ENCODE measurements at places on chromosomes 7 and 10.

- no peak for DNase-seq
Observed at GRCh38 chr10:58796242-58796641, 283.6 kb downstream of the BICC1 start.

DNA sequence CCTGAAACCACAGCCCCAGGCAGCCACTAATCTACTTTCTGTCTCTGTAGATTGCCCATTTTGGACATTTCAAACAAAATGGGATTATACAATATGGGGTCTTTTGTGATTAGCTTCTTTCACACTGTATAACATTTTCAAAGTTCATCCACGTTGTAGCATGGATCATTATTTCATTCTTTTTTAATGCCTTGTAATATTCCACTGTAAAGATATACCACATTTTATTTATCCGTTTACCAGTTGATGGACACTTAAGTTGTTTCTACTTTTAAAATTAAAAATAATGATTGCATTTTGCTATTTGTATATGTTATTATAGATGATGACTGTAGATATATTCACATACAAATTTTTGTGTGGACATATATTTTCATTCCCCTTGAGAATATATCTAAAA is 60.7 kb downstream of the CUBN start:
- DNase-seq: no peak

- no peak for DNase-seq
Observed at GRCh38 chr7:98934267-98934666, 55.9 kb downstream of the TRRAP start.

DNA sequence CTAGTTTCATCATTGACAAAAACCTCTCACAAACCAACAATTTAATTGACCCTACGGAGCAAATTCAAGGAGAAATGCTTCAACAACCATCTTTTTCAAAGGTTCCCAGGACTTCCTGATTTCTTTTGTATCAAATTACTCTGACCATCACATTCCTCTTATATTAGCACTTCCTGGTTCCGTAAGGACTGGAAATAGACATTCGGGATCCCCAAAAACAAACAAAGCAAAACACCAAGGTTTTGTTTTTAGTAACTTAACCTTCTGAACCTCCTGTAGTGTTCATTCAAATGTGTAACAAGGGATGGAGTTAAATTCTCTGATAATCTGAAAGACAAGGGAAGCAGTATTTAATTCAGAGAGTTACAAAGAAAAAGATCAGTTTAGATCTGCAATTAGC is 387.6 kb upstream of the NRP1 start:
- no peak for DNase-seq

DNA sequence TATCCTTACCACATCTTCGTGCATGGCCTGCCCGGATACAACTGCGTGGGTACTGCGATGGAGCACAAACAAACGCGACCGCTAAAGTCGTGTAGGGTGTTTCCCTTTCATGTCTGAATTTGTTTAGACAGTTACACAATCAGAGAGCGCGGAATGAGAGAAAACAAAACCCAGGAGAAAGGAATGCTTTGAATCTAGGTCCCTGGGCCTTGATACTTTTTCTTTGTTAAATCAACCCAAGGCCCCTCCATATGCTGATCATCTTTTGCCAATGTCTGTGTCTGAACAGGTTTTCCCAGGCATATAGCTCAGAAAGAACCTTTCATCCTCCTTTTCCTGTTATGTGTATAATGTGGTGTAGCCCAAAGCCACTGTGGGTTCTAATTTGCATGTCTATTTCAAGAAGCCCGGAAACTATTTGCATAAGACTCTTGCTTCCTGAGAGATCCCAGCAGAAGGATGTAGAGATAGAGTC is 145.8 kb downstream of the FRMD4A start:
- no peak for DNase-seq

GRCh38 chr7:17661982-17662585 is 278.2 kb downstream of the SNX13 start:
- no peak for DNase-seq

DNA sequence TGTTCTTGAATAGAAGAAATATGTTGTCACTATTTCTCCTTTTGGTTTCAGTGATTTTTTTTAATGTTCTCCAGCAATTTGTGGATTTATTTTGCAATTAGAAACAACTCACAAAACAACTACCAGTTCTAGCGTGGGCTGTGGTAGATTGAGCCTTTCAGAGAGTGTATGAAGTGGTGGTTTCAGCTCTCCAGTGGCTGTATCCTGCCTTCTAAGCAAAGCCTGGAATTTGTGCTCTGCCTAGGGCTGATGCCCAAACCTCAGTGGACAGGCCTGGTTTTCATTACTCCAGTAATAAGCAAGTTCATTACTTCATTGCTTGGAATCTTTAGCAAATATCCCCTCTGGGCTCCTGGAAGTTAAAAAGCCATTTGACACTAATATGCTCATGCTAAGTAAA is 35.9 kb downstream of the APBB1IP start:
- no peak for DNase-seq

DNA sequence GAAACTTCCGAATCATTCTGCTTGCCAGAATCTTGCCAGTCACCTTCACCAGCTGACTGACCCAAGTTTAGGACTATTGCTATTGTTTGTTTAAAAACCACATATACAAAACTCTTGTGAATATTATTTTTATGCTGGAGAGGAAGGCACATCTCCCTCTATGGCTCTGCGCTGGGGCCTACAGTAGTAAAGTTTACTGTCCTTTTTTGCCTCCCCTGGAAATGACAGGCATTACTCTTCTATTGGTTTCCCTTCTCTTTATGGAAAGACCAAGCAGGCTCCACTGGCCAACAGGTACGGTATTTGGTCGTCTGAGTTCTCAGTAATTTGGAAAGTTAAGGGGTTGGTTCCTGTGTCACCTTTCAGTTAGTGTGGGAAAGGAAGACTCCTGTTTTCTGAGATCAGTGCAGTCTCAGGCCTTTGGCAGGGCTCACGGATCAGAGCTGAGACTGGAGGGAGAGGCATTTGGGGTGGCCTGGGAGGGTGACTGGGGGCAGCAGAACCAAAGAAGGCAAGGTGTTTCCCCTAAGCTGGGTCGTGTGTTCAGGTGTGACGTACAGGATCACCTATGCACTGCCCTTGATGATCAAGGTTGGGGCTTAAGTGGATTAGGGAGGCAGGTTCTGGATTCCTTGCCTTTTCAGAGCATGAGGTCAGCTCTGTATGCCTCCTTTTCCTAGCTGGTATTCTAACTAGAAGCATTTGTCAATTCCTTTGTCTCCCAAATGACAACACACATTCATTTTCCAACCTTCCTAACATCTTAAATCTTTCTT is 16.0 kb upstream of the KIF5B start:
- DNase-seq: no peak

- DNase-seq: no peak
Observed at GRCh38 chr10:72058347-72058898, 29.9 kb downstream of the SPOCK2 start.

DNA sequence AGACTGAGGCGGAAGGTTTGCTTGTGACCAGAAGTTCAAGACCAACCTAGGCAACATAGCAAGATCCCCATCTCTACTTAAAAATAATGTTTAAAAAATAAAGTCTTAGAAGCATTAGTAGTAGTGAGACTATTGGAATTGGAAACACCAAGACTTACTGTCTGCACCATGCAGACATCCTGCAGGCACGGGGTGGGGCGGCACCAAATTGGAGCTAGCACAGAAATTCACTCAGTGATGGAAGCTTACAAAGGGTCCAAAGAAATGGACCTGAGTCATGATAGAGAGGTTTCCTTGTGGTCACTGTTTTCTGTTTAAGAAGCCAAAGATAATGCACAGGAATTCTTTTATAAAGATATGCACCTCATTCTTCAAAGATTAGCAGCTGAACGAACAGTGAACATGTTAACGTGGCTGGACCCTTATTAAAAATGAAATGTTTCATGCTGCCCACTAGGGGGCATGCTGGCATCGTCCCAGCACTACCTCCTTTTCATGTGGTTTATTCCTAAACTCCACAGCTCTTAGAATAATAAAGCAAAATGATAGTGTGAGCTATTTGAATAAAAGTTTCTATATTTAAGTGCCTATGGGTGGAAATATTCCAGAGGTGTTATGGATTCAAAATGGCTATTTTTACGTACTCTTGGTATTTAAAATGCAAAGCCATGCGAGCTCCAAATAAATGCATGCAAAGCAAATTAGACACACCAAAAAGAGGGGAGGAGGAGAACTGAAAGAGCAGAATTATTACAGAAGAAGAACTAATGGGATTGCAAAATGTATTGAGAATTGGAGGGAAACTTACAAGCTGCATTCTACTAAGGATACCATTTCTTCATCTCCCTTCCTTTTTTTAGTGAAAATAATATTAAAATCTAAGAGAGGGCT is 28.6 kb downstream of the PDSS1 start:
- peak; percentile 8 for DNase-seq

DNA sequence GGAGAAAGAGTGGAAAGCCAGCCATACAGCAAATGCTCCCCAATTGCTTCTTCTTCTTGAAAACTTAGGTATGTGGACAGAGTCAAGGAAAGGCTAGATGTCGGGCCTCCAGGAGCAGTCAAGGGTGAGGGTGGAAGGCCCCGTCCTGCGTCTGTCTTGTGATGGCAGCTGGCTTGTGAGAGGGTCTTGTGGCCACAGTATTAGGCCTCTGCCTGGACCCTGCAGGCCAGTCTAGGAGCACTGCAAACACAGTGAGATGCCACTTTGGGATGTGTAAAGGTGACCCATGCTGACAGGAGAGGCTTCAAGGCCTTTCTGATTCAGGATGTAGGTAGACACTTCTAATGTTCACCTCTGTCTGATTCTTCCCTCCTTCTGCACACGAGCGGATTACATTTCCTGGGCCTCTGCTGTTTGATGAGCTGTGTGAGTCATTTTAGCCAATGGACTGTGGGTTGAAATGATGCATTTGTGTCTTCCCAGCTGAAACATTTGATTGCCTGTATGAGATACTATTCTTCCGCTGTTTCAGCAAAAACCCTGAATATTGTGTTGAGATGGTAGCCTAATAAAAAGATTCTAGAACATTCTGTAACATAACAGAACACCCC is 135.4 kb downstream of the EMX2 start:
- DNase-seq: no peak

DNA sequence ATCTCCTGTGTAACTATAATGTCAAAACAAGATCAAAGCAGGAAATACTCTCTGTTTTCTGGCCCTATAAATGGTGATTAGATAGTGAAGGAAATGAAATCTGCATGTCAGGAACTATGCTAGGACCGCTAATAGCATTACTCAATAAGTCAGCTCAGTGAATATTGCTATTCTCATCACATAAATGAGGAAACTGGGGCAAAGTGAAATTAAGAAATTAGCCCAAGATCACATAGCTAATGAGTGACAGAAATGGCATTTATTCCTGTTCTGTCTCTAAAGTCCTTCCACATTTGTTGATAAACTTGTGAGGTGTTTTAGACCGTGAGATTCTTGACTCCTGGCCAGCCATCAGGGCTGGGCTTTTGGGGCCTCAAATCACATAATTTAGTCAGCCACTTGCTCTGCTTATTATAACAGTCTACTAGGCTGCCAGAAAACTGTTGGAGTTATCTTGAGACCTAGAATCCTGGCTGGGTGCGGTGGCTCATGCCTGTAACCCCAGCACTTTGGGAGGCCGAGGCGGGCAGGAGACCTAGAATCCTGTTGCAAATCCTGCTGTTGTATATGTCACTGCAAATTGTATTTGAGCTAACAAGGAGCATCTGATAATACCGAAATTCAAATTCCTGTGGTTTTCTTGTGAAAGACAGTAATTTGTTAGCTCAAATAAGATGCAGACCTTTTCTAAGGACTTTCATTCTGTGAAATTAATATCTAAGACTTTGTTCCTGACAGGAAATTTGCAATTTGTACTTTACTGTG is 66.5 kb upstream of the SHTN1 start:
- DNase-seq: no peak

- no peak for DNase-seq
Observed at GRCh38 chr7:151849879-151850260, 27.0 kb downstream of the PRKAG2 start.

GRCh38 chr7:138698281-138698680 is 2.9 kb downstream of the SVOPL start:
- DNase-seq: no peak

GRCh38 chr7:139297795-139298194 is 43.3 kb upstream of the FMC1 start:
- no peak for DNase-seq

DNA sequence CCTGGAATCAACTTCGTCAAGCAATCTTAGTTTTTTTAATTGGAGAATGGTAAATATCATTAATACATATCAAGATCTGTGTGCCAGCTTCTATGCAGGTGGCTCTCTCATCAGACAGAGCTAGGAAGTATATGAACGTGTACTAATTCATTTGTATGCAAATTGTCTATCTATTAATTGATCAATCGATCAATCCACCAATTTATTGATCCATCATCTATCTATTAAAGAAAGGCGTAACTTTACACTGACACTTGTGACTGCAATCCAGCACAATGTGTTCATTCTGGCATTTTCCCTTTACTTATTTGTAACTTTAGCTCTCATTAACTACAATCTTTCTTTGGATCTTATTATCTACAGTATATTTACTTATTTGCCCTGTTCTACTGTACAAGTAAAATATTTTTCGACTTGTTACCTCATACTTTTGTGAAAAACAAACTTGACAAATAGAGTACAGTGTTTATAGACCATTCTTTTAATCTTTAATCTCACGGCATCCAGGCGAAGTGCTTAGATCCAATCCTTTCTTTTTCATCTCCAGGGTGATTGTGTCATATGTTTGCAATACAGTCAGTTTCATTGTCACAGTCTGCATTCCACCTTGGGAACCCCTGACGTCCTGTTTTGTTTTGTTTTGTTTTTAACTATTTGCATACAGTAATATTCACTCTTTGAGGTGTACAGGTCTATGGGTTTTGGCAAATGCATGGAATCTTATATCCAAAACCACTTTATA is 22.0 kb upstream of the GHRHR start:
- no peak for DNase-seq

GRCh38 chr7:78311181-78311580 is 512.6 kb downstream of the PHTF2 start:
- DNase-seq: no peak

DNA sequence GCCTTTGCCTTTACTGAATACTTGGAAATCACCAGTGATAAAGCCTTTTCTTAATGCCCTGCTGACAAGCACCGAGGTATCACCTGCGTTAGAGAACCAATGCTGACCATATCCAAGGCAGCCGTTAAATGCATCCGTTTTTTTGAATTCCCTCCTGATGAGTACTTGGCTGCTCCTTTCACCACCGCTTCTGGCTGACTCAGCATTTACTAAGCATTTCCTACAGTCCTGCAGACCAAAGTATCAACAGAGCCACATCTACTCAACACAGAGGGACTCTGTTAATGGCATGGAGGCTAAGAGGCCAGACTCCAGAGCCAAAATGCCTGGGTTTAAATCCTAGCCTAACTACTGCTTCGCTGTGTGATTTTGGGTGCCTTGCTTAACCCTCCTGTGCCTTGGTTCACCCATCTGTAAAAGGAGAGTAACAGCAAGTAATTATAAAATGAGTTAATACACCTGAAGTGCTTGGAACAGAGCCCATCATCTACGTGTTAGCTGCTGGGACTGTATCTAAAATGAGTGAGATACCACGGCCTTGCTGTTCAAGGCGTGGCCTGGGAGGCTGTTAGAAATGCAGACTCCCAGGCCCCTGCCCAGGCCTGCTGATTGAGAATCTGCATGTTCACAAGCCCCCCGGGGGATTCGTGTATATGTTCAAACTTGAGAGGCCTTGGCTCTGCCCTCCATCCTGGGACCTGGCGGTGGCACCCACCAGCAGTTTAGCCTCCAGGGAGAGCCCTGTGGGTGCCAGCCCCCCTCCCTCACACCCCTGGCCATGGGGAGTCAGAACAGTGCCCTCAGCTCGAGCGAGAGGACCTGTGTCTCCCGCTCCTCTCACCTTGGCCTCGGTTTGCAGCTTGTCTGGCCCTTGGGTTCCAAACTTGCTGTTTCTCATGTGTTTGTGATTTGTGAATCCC is 30.8 kb upstream of the EFCAB10 start:
- DNase-seq: no peak

GRCh38 chr7:140656548-140657515 is 15.9 kb upstream of the ADCK2 start:
- no peak for DNase-seq
